ENCODE measurements at places on chromosomes 3 and 15. TPM values are rescaled to one million over a fixed set of nuclear protein-coding genes. Genes with fewer than 3 reads are reported as not detected.

IQCH gene
- total RNA-seq: 1.2 TPM

- no peak overlapping the region for H3K27ac ChIP-seq
- no peaks in the 10 kb centered on the region for H3K36me3 ChIP-seq
- DNase-seq: no peak
- no peak overlapping the region for H3K4me3 ChIP-seq
- peaks cover 64% of the 10 kb centered on the region for H3K4me1 ChIP-seq
These were observed 267.4 kb upstream of the HES1 start for GRCh38 chr3:193868590-193868989.

SPINK8 gene
- not detected for total RNA-seq

- DNase-seq: no peak
- peaks cover 4% of the 10 kb centered on the region for H3K36me3 ChIP-seq
- H3K27me3 ChIP-seq: peaks cover 17% of the 10 kb centered on the region
- H3K27ac ChIP-seq: no peak overlapping the region
- no peak overlapping the region for H3K4me3 ChIP-seq
These were observed 181.7 kb downstream of the FAM43A start for GRCh38 chr3:194867270-194867983.

CHAC1 gene
- 39.3 TPM for total RNA-seq

- DNase-seq: no peak
- no peak overlapping the region for H3K27ac ChIP-seq
- no peaks in the 10 kb centered on the region for H3K27me3 ChIP-seq
- H3K4me1 ChIP-seq: peaks cover 5% of the 10 kb centered on the region
- H3K4me3 ChIP-seq: no peak overlapping the region
These were observed 13.4 kb downstream of the WDR48 start for GRCh38 chr3:39065197-39065596.

GRCh38 chr3:197105786-197106185 lies 76.2 kb upstream of the MELTF start:
- peaks cover 36% of the 10 kb centered on the region for H3K4me1 ChIP-seq
- DNase-seq: no peak
- H3K27ac ChIP-seq: peak overlapping the region; percentile 43
- H3K27me3 ChIP-seq: no peaks in the 10 kb centered on the region
- no peak overlapping the region for H3K4me3 ChIP-seq
- H3K36me3 ChIP-seq: peaks cover 35% of the 10 kb centered on the region

- no peak overlapping the region for H3K4me3 ChIP-seq
- H3K27ac ChIP-seq: no peak overlapping the region
- H3K27me3 ChIP-seq: peaks cover 5% of the 10 kb centered on the region
These were observed 39.0 kb upstream of the BLM start for GRCh38 chr15:90677807-90678790.

DNA sequence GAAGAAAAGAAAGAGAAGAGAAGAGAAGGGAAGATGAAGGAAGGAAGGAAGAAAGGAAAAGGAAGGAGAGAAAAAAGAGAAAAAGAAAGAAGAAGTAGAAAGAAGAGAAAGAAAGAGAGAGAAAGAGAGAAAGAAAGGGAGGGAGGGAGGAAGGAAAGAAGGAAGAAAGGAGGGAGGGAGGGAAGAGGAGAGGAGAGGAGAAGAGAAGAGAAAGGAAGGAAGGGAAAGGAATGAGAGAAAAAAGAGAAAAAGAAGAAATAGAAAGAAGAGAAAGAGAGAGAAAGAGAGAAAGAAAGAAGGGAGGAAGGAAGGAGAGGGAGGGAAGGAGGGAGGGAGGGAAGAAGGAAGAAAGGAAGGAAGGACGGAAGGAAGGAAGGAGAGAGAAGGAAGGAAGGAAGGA lies 217.9 kb upstream of the POU1F1 start:
- DNase-seq: no peak
- H3K27ac ChIP-seq: no peak overlapping the region
- H3K4me3 ChIP-seq: no peak overlapping the region

DNA sequence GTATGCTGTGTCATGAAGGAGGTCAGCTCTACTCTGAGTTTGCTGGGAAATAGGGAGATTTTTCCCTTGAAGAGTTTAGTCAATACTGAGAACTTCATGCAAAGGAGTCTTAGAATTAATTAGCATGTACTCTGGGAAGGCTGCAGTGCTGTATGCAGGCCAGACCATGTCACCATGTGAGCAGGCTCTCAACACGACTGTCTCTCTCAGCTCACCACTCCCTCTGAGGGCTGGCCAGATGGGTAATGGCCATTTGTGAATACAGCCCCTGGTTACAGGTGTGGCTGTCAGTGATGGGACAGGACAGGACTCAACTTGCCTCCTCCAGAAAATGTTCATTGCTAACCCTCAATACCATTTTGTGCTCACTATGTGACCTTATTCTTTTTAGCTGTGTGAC lies 5.1 kb upstream of the CERS3 start:
- H3K27me3 ChIP-seq: peaks cover 2% of the 10 kb centered on the region
- H3K4me3 ChIP-seq: no peak overlapping the region
- no peak overlapping the region for H3K27ac ChIP-seq
- DNase-seq: no peak
- no peaks in the 10 kb centered on the region for H3K4me1 ChIP-seq
- no peaks in the 10 kb centered on the region for H3K36me3 ChIP-seq

DNA sequence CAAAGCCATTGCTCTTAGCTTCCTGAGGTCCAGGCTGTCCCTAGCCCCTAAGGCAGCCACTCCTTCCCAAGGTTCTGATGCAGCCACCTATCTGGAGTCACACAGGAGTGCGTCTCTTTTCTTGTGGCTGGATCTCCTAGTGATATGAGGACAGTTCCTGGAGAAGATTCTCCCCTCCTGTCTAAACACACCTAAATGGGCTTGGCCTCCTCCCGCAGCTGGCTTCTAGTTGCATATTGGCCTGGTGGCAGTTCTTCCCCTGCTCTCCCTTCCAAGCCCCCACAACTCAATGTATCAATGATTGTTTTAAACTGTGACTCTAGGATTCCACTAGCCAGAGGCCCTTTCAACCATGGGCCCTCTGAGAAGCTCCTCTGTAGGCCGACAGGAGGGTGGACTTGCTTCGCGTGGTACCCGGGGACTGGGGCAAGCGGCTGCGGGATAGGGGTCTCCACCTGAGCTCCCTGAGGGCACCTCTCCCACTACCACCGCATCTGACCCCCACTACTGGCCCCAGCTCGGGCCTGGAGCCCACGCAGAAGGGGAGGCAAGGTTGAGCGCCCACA lies 1.4 kb downstream of the ITGA11 start:
- peak overlapping the region; percentile 86 for H3K4me3 ChIP-seq
- H3K4me1 ChIP-seq: peaks cover 58% of the 10 kb centered on the region
- H3K27ac ChIP-seq: peak overlapping the region; percentile 91
- peaks cover 35% of the 10 kb centered on the region for H3K36me3 ChIP-seq

GRCh38 chr3:192914848-192915247 lies 2.8 kb downstream of the MB21D2 start:
- H3K27ac ChIP-seq: no peak overlapping the region
- DNase-seq: no peak
- peaks cover 18% of the 10 kb centered on the region for H3K4me1 ChIP-seq
- H3K36me3 ChIP-seq: no peaks in the 10 kb centered on the region
- no peak overlapping the region for H3K4me3 ChIP-seq

- no peak overlapping the region for H3K4me3 ChIP-seq
- peaks cover 12% of the 10 kb centered on the region for H3K36me3 ChIP-seq
- DNase-seq: no peak
- H3K27me3 ChIP-seq: no peaks in the 10 kb centered on the region
- H3K27ac ChIP-seq: peak overlapping the region; percentile 80
These were observed 54.3 kb downstream of the SMAD6 start for GRCh38 chr15:66756295-66756694.

- H3K36me3 ChIP-seq: no peaks in the 10 kb centered on the region
- peak overlapping the region; percentile 64 for H3K27ac ChIP-seq
- no peak for DNase-seq
- no peak overlapping the region for H3K4me3 ChIP-seq
- no peaks in the 10 kb centered on the region for H3K27me3 ChIP-seq
- H3K4me1 ChIP-seq: peaks cover 55% of the 10 kb centered on the region
These were observed 77.9 kb upstream of the IGSF10 start for GRCh38 chr3:151538456-151539393.

GRCh38 chr3:38497031-38497430 lies 891 bp downstream of the EXOG start:
- H3K4me1 ChIP-seq: peaks cover 12% of the 10 kb centered on the region
- H3K36me3 ChIP-seq: peaks cover 14% of the 10 kb centered on the region
- no peak for DNase-seq
- peak overlapping the region; percentile 91 for H3K27ac ChIP-seq
- H3K4me3 ChIP-seq: peak overlapping the region; percentile 97

- peaks cover 12% of the 10 kb centered on the region for H3K4me1 ChIP-seq
- H3K4me3 ChIP-seq: no peak overlapping the region
- peaks cover 15% of the 10 kb centered on the region for H3K27me3 ChIP-seq
- H3K27ac ChIP-seq: no peak overlapping the region
- DNase-seq: no peak
- no peaks in the 10 kb centered on the region for H3K36me3 ChIP-seq
These were observed 134.3 kb downstream of the NSMCE3 start for GRCh38 chr15:29135309-29135657.

DNA sequence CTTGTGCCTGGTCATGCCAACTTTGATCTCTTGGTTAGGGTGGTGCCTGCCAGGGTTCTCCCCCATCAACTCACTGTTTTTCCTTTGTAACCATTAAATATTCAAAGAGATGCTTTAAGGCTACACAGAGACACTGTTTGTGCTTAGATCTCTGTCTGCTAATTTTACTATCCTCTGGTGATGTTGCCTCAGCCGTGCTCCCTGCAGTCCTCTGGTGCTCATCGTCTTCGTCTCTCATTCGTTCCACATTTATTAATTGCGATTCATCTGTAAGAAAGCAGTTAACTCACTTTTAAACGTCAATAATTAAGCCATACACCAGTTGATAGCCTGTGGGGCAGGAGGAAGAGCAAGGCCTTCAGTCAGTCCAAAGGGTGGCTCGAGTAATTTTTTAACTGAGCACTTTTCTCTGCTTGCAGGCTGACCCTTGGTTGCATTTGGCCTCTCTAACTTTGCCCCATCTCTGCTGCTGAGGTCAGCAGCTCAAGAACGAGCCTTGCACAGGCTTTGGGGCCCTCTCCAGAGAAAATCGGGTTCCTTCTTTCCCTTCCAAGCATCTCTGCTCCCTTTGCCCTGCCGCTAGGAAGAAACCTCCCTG lies 62.9 kb downstream of the KLF15 start:
- no peaks in the 10 kb centered on the region for H3K4me1 ChIP-seq
- no peak for DNase-seq
- no peak overlapping the region for H3K4me3 ChIP-seq
- H3K27me3 ChIP-seq: peaks cover 16% of the 10 kb centered on the region

DNA sequence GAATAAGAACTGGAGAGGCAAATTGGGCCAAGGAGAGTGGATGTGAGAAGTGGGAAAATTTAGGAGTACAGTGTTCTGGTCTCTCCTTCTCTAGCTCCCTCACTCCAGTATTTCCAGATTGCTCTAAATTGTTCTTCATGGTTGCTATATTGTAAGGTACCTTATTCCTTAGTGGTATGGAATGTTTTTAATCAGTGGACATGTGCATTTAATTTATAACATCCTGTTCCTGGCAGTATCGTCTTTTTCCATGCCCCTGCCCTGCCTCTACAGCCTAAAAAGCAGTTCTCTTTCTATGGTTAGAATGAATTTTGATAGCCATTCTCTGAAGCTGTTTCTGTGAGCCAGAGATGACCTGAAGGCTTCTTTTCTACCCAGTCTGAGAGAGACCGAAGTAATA lies 180.5 kb downstream of the TCF12 start:
- peaks cover 18% of the 10 kb centered on the region for H3K36me3 ChIP-seq
- no peak for DNase-seq
- H3K27me3 ChIP-seq: no peaks in the 10 kb centered on the region

DNA sequence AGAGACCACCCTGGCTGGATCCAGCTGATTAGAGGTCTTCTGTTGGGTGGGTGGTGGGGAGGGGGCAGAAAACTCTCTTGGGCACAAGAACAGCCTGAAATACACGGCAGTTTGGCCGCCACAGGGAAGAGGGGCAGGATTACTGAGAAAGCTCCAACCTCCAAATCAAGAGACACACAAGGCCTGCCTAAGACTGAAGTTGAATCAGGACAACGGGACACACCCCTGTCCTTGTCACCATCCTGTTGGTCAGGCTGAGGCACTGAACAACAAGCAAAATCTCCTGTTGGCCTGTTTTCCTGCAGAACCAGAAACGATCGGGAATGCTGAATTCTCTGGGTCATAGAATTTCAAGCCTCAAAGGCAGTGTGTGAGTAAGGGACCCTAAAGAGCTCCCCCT lies 247.8 kb downstream of the FAM43A start:
- H3K36me3 ChIP-seq: no peaks in the 10 kb centered on the region
- H3K27ac ChIP-seq: no peak overlapping the region
- peaks cover 33% of the 10 kb centered on the region for H3K4me1 ChIP-seq
- no peak for DNase-seq
- H3K27me3 ChIP-seq: peaks cover 2% of the 10 kb centered on the region

DNA sequence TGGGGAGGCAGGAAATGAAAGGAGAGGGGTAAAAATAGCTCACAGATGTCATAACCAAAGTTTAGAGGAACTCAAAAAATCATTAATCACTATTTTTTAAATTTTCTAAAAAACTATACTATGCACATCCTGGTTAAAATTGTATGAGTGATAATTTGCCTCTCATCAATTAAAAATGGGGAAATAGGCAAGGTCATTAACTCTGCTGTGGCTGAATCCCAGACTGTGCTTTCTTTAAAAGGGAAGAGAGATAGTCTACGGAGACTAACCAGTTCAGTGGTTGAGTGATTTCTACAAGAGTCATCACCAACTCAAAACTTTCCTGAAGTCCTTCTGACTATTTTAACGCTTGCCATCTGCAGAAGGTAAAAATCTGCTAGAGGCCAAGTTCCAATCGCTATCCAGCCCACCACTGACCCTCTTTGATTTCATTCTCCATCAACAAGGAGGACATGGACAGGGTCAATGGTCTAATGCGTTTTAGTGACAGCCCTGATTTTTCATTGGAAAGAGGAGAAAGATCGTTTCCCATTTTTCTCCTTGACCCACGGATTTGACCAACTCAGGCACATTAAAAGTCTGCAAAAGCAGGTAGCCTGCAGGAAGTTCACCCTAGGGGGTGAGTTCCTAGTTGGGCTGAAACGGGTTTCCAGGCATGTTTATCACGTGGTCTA lies 850 bp downstream of the SUCLG2 start:
- DNase-seq: no peak
- peak overlapping the region; percentile 84 for H3K27ac ChIP-seq
- peak overlapping the region; percentile 71 for H3K4me3 ChIP-seq
- peaks cover 28% of the 10 kb centered on the region for H3K4me1 ChIP-seq

GRCh38 chr3:32568953-32569352 lies 1.7 kb downstream of the DYNC1LI1 start:
- no peaks in the 10 kb centered on the region for H3K27me3 ChIP-seq
- H3K27ac ChIP-seq: peak overlapping the region; percentile 31
- no peak for DNase-seq

GRCh38 chr15:88246666-88247446 lies 9.7 kb downstream of the NTRK3 start:
- peak; percentile 90 for DNase-seq
- H3K36me3 ChIP-seq: no peaks in the 10 kb centered on the region
- no peak overlapping the region for H3K4me3 ChIP-seq
- H3K27me3 ChIP-seq: peaks cover 8% of the 10 kb centered on the region
- no peak overlapping the region for H3K27ac ChIP-seq

DNA sequence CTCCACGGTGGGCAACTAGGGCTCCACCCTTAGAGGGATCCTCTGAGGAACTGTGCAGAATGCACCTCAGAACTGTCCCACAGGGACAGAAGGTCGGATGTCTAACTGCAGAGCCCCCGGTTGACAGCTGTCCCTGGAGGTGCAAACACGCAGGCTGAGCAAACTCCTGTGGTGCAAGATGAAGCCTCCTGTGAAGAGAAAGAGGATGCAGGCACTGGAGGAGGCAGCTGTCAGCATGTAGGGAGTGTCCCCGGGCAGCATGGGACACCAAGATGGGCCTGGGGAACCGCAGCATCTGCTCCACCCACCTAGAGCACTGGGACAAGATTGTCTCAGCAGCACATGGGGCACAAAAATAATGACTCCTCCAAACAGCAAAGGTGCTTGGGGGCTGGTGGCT lies 258.9 kb downstream of the ABHD5 start:
- peaks cover 20% of the 10 kb centered on the region for H3K27me3 ChIP-seq
- peaks cover 10% of the 10 kb centered on the region for H3K4me1 ChIP-seq
- no peak overlapping the region for H3K27ac ChIP-seq
- no peak overlapping the region for H3K4me3 ChIP-seq

All from osteocyte (in vitro differentiated cells).